ENCODE measurements at places on chromosomes 12 and 14. TPM values are rescaled to one million over a fixed set of nuclear protein-coding genes. Genes with fewer than 3 reads are reported as not detected.

Gene EML5
- 0.59 TPM for polyA plus RNA-seq

Gene GMFB
- polyA plus RNA-seq = 40.7 TPM

Gene TTC7B
- 43.7 TPM for polyA plus RNA-seq

Gene IL31
- not detected for polyA plus RNA-seq

Gene PRPH
- polyA plus RNA-seq = 1.4 TPM

Gene LTBP2
- 5.4 TPM for polyA plus RNA-seq

Gene PTHLH
- 1.2 TPM for polyA plus RNA-seq

Gene COX6A1
- polyA plus RNA-seq = 94.3 TPM

Gene OTOGL
- polyA plus RNA-seq = 0.44 TPM

Gene IQSEC3
- polyA plus RNA-seq = 2.9 TPM

DNA sequence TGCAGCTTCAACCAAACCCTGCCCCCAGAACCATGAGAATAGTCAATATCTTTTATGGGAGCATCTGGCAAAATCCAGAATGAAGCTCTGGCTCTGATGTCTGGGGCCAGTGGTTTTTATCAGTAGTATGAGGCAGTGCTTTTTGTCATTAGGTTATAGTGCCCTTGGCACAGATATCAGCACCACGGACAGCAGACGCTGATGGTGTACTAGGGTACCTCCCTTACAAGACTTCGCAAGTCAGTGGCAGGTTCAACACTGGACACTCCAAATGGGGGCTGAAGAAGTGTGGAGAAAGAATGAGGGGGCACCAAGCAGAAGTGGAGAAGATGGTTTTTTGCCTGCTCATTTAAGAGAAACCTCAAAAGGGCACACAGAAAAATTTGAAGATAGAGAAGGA is 68.2 kb upstream of the E2F7 start:
- DNase-seq = peak; percentile 27

- no peak for DNase-seq
Observed at GRCh38 chr12:53232646-53233461, 845 bp upstream of the RARG start.

GRCh38 chr12:3259973-3260372 is 182.8 kb downstream of the TSPAN9 start:
- DNase-seq = no peak

DNA sequence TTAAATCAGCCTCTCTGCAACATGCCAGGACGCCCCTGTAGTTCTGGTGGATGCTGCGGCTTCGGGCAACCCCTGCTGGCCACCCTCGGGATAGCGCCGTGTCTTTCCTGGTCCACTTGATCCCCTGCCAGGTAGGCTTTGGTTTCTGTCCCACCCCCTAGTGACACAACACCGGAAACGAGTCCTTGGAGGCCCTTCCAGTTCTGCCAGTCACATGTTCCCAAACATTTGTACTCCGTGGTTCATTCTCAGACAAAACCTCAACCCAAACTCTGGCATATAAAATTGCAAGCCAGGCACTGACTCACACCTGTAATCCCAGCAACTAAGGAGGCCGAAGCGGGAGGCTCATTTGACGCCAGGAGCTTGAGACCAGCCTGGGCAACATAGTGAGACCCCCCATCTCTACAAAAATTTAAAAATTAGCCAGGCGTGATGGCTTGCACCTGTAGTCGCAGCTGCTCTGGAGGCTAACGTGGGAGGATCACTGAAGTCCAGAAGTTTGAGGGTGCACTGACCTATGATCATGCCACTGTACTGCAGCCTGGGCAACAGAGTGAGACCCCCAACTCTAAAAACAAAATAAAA is 37.0 kb downstream of the RASAL1 start:
- peak; percentile 56 for DNase-seq

DNA sequence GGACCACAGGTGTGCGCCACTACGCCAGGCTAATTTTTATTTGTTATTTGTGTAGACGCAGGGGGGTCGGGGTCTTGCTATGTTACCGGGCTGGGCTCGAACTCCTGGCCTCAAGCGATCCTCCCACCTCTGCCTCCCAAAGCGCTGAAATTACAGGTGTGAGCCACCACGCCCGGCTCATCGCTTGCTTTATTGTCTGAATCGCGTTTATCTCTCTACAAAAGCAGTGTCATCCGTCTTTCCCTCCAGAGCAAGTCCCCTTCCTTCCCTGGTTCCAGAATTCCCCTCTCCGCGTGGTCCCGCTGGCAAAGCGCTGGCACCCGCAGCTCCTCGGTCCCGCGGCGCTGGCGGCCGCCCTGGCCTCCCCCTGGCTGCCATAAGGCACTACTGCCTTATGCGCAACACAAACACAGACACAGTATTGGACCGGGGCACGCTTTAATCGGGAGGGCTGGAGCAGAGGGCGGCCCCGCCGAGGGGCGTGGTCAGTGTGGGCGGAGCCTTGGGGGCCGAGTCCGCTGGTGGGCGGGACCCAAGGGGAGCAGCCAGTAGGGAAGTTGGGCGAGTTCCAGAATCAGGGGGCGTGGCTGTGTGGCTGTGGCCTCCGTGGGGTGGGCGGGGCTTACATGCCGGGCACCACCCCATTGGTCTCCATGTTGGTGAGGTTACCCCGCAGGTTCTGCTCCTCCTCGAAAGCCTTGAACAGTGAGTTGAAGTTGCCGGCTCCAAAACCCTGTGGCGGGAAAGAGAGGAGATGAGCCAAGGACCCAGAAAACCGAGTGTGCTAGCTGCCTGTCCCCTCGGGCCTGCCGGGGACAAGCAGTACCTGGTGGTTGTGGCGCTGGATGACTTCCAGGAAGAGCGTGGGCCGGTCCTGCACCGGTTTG is 19.3 kb downstream of the HPD start:
- DNase-seq = peak; percentile 89

GRCh38 chr12:130799051-130799450 is 40.0 kb downstream of the STX2 start:
- no peak for DNase-seq

DNA sequence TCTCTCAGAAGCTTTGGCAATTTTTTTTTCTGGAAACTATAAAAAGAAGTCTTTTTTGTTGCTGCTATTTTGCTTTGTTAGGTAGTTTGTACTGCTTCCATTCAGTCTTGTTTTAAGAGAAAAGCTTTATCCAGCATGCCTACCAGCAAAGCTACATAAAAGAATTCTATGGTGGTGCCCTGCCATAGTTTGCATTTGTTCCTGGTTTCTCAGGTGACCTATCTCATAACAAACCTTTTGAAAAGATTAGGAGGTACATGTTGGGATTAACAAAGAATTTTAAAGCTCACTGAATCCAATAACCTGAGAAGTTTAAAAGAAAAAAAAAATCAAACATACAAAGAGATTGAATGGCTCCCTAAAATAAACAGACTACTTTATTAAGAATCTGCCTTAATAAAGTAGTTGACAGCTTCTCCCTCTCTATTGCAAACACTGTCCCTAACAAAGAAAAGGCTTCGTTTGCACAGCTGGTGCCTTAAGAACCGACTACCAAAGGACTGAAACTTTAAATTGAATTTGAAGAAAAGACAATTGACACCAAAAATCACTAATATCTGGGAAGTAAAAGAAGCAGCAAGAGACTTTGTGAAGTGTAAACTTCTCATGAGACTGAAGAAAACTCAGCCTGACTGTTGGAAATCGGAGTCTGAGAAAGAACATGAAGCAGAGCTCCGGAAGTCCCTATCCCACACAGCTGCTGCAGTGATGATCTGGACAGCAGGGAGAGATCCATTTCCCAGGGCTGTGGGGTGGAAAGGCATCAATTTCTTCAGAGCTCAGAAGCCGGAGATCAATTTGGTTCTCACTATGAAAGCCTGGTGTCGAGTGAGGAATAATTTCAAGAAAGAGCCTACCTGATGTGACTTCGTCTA is 102.7 kb upstream of the PLEKHA5 start:
- DNase-seq = peak; percentile 23

DNA sequence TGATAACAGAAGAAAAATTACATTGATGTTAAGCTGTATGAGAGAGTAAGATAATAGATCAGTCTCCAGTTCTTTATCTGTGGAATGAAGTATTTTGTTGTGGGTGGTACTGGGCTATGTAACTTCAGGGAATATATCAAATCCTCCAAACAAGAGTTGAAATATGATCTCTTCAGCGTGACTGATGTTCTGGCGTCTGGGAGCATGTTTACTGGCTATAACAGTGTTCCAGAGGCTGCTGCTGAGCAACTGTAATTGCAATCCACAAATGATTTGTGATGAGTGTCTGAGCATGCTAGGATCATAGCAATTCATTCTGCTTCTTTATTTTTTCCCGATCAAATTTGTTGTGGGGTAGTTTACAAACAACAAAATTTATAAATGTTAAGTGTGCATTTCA is 18.6 kb upstream of the CCDC198 start:
- DNase-seq = peak; percentile 33

GRCh38 chr12:50620109-50620977 is 115.6 kb downstream of the DIP2B start:
- no peak for DNase-seq

GRCh38 chr12:48787791-48788523 is 932 bp downstream of the ADCY6 start:
- no peak for DNase-seq

DNA sequence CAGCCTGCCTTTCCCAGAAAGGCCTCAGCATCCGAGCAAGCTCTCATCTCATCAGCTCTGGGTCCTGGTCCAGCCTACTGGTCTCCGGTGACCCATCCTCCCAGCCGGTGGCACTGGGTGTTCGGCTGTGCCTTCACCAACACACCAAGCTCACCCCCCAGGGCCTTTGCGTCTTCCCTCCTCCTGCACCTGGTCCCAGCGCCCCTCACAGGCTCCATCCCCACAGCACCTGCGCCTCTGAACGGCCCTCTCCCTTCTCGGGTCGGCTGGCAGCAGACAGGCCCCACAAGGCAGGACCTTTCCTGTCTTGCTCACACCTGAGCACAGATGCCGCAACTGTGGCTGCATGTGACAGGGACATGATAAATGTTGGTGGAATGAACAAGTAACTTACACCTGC is 13.1 kb downstream of the P2RX2 start:
- no peak for DNase-seq

- DNase-seq = peak; percentile 27
Observed at GRCh38 chr14:56487090-56487667, 92.4 kb upstream of the TMEM260 start.

DNA sequence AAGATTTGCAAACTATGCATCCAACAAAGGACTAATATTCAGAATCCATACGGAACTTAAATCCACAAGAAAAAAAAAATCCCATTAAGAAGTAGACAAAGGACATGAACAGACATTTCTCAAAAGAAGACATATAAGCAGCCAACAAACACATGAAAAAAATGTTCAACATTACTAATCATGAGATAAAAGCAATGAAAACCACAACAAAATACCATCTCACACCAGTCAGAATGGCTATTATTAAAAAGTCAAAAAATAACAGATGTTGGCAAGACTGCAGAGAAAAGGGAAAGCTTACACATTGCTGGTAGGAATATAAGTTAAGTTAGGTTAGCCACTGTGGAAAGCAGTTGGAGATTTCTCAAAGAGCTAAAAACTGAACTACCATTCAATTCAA is 16.2 kb downstream of the CDK17 start:
- no peak for DNase-seq

DNA sequence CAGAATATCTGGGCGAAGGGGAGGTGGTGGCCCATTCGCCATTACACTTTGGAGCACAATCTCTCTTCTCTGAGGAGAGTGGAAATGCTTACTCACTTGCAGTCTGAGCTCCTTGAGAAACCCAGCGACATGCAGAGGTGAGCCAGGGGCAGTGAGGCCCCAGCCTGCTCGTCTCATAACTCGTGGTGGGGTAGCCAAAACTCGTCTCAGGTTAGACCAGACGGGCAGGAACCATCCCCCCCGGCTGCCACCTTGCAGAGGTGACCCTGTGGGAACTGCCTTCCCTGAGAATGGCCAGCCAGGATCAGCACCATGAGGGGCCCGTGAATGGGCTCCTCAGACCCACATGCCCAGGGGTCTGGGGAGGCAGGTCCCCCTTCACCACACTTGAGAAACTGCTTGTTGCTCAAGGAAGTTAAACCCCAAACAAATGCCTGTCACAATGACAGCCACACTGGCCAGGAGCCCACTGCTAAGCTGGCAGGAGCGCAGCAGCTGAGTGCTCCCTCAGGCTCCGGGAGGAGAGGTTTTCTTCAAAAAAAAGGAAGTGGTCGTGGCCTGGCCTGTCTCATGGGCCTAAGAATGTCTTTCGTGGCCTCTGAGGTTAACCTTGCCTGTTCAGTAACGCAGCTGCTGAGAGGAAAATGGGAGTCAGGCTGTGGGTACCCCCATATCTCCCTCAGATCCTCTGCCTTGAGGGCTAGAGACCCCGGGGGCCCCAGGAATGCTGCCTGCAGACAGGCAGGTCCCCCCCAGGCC is 9.2 kb upstream of the ALDH2 start:
- no peak for DNase-seq

- DNase-seq = no peak
Observed at GRCh38 chr14:102209224-102209966, 69.7 kb downstream of the WDR20 start.

- DNase-seq = peak; percentile 75
Observed at GRCh38 chr14:76352639-76353281, 23.2 kb upstream of the ESRRB start.

DNA sequence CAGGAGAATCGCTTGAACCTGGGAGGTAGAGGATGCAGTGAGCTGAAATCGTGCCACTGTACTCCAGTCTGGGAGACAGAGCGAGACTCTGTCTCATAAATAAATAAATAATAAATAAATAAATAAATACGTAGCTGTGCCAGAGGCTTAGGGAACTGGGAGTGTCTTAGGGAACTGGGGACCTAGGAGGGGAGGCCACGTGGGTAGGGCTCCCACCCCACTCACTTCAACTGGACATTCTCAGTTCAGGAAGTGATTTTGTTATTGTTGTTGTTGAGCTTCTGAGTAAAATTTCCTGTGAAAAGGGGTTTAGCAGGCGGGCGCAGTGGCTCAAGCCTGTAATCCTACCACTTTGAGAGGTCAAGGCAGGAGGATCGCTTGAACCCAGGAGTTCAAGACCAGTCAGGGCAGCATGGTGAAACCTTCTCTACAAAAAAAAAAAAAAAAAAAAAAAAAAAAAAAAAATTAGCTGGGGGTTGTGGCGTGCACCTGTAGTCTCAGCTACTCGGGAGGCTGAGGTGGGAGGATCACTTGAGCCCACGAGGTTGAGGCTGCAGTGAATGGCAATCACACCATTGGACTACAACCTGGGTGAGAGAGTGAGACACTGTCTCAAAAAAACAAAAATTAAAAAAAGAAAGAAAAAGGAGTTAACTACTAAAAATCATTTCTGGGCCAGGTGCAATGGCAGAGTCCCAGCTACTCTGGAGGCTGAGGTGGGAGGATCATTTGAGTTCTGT is 19.0 kb upstream of the ANKRD9 start:
- DNase-seq = no peak
